ENCODE measurements at places on chromosomes 2 and 18. TPM values are rescaled to one million over a fixed set of nuclear protein-coding genes. Genes with fewer than 3 reads are reported as not detected.

Gene RRM2
- total RNA-seq: 5.3 TPM

Gene GNAL
- 0.15 TPM for total RNA-seq

Gene ASB18
- not detected for total RNA-seq

Gene PRSS56
- not detected for total RNA-seq

Gene SERPINB5
- total RNA-seq: 0.29 TPM

Gene ITGA4
- total RNA-seq: 81.6 TPM

Gene RSAD2
- total RNA-seq: 0.50 TPM

Gene SLC9A4
- total RNA-seq: not detected

Gene KIF5C
- total RNA-seq: 0.58 TPM

Gene CPO
- total RNA-seq: 0.17 TPM

Gene DSG4
- not detected for total RNA-seq

Gene NTSR2
- not detected for total RNA-seq

Gene CKAP2L
- 0.50 TPM for total RNA-seq

Gene CXCR1
- not detected for total RNA-seq

Gene NMUR1
- 0.17 TPM for total RNA-seq

Gene TXNDC2
- total RNA-seq: under 0.01 TPM

Gene GRP
- not detected for total RNA-seq

Gene FAP
- 143 TPM for total RNA-seq

Gene KATNAL2
- total RNA-seq: 9.6 TPM

Gene TSPYL6
- under 0.01 TPM for total RNA-seq

Gene ST8SIA5
- 0.15 TPM for total RNA-seq

Gene EGR4
- 0.83 TPM for total RNA-seq

Gene MBD1
- 63.7 TPM for total RNA-seq

Gene ZNF24
- 19.7 TPM for total RNA-seq

Gene FSHR
- total RNA-seq: not detected

Gene CDK5R2
- under 0.01 TPM for total RNA-seq

Gene MIB1
- 58.9 TPM for total RNA-seq

Gene LONRF2
- total RNA-seq: under 0.01 TPM

Gene TMEM37
- 0.44 TPM for total RNA-seq

Gene TMEM182
- total RNA-seq: 2.0 TPM

Gene COL3A1
- total RNA-seq: 3,379 TPM

Gene MERTK
- 0.29 TPM for total RNA-seq

Gene PCGF1
- total RNA-seq: 21.2 TPM

Gene GALNT13
- total RNA-seq: 0.17 TPM
